Tibial nerve (tissue), 4 donors: ENCODE measurements at places on chromosomes 1 and 21.

DNA sequence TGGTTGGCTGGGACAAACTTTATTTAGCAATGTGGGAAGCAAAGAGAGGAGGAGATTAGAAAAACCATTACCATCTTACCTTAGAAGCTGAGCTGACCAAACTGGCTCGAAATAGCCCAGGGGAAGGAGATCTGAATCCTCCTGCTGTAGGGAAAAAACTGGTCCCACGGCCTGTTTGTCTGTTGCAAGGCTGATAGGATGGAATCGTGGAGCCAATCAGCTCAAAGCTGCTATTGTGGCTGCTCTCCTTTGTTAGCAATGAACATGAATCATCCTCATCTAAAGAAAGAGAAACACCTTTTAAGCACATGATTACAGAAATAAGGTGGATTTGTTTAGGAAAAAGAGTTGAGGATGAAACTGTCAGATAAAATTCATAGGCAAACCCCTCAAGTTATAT is 21.5 kb downstream of the CLSPN start:
- DNase-seq, result no peak

DNA sequence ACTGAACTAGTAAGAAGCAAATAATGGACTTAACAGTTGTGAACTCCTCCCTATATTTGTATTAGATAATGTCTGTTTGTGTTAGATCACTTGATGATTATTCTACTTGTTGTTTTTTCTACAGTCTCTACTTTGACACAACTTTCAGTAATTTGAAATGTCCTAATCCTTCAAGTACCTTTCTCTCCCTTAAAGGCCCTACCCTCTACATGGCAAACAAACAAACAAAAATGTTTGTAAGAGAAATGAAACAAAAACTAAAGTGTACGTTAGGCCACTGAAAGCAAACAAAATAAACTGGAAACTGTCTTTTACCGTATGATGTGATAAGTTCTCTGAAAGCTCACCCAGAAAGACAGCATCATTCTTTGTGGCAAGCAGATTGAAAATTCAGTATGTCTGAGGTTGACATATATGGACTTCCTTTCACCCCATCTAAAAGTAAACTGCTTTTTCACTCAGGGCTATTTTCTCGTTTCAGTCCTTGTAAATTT is 255.9 kb upstream of the SNX7 start:
- DNase-seq, result no peak

- no peak for DNase-seq
Measured at GRCh38 chr1:161907265-161907664, 116.4 kb downstream of the OLFML2B start.

DNA sequence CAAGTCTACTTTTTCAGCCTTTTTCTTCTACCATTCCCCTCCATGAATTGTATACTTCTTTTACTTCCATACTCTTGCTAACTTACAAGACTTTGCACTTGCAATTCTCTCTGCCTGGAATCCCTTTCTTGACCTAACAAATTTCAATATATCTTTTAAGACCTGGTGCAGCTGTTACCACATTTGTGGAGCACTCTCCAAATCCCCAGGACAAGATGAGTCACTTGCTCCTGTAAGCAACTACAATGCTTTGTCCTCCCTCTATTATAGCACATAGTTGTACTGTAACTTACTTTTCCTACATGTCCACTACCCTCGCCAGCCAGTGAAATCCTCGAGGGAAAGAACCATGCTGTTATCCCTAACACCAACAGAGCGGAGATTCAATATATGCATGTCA is 43.1 kb downstream of the WARS2 start:
- DNase-seq, result no peak
